Stimulated activated CD8-positive, alpha-beta memory T cell treated with anti-CD3 and anti-CD28 coated beads, Interleukin-15, amount 100 ng/mL, for 1 hour (primary cell): ENCODE measurements at places on chromosomes 16 and 17.

- no peak for DNase-seq
These were observed 220.1 kb upstream of the SOX9 start for GRCh38 chr17:71900621-71901229.

GRCh38 chr17:81436294-81436849 lies 41.1 kb downstream of the BAHCC1 start:
- DNase-seq, result no peak

DNA sequence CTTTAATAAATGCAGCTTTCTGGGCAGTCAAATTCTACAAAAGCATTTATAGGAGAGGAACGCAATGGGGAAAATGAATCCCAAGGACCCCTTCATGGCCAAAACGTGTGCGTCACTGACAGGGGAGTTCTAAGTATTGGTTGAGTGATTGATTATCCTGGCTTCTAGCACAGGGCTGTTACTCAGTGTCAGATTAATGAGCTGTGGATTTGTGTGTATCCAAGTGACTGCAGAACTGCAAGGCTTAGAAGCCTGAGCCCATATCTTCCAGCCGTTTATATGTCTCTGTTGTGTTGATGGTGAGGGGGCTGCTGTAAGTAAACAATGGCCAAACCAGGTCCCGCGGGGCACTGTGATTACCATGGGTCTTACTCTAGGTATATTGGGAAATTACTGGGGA lies 129.4 kb downstream of the SHISA9 start:
- no peak for DNase-seq

GRCh38 chr17:71922439-71922838 lies 198.4 kb upstream of the SOX9 start:
- no peak for DNase-seq

- no peak for DNase-seq
These were observed 190.0 kb downstream of the RAB11FIP4 start for GRCh38 chr17:31581491-31581890.

DNA sequence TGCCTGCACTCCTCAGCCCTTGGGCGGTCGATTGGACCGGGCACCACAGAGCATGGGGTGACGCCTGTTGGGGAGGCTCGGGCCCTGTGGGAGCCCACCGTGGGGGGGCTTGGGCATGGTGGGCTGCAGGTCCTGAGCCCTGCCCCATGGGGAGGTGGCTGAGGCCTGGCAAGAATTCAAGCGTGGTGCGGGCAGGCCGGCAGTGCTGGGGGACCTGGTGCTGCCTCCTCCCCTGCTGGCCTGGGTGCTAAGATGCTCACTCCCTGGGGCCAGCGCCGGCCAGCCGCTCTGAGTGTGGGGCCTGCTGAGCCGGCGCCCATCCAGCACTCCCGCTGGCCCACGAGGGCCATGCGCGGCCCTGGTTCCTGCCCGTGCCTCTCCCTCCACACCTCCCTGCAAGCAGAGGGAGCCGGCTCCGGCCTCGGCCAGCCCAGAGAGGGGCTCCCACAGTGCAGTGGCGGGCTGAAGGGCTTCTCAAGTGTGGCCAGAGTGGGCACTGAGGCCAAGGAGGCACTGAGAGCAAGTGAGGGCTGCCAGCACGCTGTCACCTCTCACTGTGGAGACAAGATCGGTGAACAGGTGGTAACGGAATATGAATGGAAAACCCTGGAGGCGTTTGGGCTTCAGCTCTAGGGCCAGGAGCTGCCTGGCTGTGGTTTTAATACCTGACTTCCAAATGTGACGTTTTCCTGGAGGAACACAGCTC lies 28.5 kb downstream of the ST6GALNAC1 start:
- DNase-seq, result no peak

DNA sequence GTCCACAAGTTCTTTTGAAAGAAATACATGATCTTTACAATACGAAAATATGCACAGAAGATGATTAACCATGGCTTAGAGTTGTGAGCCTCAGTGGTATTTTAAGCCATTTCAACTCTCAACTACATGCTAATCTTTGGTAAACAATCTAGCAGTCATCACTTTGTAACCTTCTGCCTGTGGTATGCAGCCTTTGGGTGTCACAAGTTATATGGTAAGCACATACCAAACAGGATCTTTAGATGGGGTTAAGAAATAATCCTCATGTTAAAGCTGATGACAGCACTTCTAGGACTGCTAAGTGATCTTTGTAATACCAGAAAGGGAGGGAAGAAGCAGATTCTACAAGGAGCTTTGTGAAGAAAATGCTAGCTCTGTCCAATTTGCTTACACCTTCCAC lies 74.3 kb downstream of the CA4 start:
- no peak for DNase-seq

DNA sequence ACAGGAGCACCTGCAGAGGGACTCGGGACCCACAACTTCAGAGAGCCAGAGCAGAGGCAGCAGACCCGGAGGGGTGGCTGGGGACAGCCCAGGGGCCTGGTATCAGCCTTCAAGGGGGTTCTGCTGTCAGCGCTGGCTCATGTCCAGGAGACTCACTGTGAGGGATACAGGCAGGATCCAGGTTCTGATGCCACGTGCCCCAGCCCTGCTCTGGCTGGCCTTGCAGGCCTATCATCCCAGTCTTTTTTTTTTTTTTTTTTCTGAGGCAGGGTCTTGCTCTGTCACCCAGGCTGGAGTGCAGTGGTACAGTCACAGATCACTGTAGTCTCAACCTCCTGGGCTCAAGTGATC lies 9.0 kb upstream of the MTSS2 start:
- DNase-seq, result no peak

DNA sequence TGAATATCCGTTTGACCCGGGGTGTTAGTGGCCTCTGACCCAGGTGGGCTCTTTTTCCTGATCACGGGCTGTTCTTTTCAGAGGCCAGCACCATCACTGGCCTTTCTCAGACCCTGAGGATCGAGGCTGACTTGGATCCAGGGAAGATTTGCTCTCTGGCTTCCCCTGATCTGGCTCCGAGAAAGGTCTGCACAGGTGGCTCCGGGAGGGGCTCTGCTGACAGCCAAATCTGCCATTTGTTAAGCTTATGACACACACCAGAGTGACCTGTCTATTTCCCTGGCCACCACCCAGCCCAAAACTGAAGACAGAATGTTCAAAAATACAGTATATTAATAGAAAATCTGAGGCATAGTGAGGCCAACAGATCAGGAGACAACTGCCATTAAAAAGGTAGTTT lies 221.8 kb upstream of the TNRC6C start:
- no peak for DNase-seq

- no peak for DNase-seq
These were observed 68.2 kb upstream of the XYLT1 start for GRCh38 chr16:17538927-17539326.

GRCh38 chr17:35540589-35541404 lies 3.3 kb upstream of the SLFN12L start:
- DNase-seq, result no peak

DNA sequence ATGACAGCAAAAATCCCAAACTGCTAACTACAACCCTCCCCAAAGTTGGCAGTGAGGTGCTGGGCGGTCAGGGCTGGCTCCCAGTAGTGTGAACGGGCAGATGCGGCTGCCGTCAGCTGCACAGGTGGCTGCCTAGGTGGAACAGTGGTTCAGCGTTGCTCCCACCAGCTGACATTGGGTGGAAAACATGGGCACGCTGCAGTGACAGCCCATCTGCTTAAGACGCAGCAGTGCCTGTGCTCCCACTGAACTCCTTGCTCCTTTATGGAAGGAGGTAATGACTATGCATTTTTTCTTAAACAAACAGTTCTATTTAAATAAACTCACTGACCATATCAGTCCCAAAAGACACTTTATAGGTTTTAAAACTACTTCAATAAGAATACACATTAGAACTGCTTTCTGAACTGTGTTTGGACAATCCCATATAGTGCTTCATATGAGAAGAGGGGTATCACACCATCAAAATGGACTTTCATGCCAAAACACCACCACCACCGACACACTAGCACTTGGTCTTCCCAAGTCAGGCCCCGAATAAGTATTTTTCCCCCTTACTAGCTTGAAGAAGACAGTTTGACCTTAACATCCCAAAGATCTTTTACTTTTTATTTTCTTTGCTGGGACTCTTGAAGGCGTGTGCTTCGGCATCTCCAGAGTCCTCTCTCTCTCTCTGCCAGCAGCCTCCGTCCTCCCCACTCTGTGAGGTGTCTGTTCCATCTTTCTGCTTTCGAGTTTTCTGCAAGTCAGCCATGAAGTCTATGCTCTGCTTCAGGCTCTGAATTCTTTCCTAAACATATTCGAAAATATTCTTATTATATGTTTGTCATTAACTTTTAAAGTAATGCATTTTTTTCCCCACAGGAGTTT lies 34.4 kb downstream of the BRD7 start:
- DNase-seq, result no peak

DNA sequence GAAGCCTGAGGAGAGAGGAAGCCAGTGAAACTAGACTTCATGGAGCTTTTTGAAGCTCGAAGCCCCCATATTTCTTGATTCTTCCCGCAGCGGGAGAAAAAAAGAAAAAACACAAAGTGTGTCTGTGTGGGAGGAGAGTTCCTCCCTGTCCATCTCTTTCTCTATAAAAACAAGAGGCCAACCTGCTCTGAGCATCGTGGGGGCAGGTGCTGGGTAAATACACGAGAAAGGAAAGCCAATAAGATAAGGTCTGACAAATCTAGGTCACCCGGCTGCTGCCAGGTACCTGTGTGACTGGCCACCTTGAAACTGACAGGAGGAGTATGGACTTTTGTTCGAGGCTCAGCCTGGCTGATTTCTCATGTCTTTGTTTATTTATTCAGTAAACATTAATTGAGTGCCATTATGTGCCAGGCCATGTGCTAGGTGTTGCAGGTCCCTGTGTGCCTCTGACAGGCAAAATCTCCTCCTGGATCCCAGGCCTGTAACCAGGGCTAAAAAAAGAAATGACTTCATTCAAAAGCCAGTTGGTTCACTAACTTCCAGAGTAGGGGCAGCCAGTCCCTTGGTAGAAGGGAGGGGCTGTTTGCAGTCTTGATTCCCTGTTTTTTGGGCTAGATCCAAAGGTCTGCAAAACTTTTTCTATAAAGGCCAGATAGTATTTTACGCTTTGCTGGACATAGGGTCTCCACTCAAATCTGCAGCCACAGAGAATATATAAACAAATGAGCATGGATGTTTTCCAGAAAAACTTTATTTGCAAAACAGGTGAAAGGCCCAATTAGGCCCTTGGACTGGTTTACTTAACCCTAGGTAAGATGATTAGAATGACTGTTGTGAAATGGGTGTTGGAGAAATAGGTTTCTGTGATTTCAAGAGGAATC lies 35.6 kb downstream of the YPEL2 start:
- DNase-seq, result no peak

DNA sequence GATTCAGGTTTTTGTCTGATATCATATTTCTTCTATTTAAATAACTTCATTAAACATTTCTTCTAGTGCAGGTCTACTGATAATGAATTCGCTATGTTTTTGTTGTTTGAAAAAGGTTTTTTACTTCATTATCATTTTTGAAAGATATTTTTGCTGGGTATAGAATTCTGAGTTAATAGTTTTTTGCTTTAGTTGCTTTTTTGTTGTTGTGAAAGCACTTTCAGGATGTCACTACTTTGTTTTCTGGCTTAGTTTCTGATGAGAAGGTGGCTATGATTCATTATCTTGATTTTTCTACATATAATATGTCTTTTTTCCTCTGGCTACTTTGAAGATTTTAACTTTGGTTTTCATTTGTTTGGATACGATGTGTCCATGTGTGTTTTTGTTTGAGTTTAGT lies 3.5 kb downstream of the ZFP1 start:
- DNase-seq, result no peak

DNA sequence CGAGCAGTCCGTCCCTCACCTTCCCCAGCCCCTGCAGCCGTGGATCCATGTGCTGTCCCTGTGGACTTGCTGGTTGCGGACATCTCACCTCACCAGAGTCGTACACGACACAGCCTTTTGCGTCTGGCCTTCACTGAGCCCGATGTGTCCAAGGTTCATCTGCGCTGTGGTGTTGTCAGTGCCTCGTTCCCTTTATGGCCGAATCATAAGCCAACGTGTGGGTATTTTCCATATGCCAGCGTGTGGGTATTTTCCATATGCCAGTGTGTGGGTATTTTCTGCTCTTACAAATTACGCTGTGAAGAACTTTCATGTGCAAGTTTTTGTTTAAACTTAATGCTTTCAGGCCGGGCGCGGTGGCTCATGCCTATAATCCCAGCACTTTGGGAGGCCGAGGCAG lies 31.6 kb downstream of the TBCD start:
- DNase-seq, result no peak
